ENCODE measurements at places on chromosomes 2 and 18.

GRCh38 chr2:10360850-10361588 is 58.3 kb downstream of the HPCAL1 start:
- no peak for DNase-seq

DNA sequence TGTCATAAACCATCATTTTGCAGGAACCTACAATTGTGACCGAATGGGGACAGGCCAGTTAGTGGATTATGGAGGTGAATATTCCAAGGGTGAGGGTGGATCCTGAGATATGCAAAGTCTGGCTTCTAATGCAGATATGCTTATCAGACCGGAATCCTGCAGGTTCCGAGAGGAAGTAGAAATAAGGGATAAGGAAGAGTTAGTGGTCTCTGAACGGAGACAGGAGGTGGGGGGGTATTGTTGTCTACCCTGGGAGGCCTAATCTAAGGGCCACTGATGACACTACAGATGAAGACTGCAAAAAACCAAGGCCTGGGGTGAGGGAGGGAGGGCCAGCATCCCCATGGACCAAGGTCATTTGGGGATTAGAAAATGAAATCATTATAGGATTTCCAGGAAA is 67.7 kb upstream of the GATA6 start:
- DNase-seq, result no peak

DNA sequence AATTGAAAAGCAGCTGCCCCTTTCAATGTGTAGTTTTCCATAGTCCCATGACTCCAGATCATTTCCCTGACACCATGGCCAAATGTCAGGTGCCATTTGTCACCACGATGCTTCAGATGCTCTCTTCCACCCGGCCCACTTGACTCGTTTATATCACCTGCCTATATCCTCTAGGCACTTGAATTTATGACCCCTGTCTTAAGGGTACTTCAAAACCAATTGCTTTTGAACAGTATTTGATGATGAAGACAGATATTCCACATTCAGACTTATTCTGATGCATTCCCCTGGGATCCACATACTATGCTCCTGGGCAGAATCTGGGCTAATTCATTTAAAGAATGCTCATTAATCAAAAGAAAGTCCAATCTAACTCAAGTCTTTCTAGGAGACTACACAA is 16.9 kb upstream of the RHBDD1 start:
- DNase-seq, result no peak

- DNase-seq, result no peak
Measured at GRCh38 chr18:7269942-7270341, 39.1 kb downstream of the LRRC30 start.

DNA sequence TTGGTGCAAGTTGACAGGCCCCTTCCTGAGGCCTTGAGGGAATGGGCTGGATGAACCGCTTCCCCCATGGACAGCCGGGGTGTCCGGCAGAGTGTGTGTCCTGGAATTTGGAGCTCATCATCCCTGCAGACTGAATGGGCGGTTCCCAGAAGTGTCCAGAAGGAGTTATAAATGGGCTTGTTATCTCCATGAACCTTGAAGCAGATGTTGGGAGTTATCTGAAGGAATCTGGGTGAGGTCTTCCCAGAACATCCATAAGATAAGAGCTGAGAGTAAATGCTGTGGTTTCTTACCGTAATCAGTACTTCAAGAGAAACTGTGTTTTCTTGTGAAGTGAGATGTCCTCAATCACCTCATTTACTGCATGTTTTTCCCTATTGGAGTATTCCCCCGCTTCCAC is 21.1 kb downstream of the PLB1 start:
- DNase-seq, result no peak

- DNase-seq, result no peak
Measured at GRCh38 chr18:12895626-12896025, 11.6 kb upstream of the PTPN2 start.

DNA sequence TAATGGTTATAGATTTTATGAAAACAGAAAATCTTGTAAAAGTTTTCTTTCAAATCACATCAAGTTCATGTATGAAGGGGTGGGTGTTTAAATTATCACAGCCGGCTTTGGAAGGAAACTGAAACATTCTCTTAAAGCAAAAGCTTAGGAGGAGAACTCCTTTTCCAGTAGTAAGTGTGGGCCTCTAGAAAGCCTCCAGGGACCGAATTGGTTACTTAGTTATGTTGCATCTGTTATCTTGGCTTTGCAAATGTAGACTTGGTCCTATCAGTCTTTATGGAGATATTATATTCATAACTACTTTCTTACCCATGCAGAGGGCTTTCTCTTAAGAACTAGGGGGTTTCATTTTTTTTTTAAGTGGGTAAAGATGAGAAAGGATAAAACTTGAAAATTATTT is 7.4 kb downstream of the NAB1 start:
- no peak for DNase-seq

DNA sequence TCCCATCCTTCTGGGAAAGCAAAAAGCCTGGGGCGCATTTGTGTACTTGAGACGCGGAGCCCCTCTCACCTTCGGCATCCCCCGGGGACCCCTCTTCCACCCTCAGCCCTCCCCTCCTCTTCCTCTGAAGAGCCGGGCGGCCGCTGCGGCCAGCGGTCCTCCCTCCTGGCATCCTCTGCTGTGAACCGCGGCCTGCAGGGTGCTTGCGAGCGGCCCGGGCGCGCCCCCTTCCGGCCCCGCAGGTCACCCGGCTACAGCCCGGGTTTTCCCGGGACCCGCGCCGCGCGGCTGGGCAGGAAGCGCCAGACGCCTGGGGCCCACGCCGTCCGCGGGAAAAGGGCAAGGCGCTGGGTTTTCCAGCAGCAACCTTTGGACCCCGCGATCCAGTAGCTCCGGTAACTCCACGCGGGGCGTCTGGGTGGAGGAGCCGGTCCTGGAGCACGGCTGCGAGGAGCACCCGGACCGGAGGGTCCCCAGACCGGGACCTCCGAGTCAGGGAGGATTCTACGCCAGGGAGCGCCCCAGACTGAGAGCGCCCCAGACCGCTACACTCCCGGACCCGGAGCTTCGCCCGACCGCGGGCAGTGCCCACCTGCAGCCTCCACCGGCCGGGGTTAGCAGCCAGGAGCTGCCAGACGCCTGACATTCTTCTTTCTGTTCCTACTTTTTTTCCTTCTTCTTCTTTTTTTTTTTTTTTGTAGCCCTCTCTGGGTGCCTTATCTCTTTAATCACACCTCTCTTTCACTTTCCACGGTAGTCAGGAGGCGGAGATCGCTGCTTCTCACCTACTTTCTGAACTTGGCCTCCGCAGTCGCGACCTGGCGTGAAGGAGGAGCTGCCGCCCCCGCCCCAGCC is at the start of gene IL18R1:
Gene IL18R1 (plus strand): TSS at position 271 of the 855 bp plus-strand sequence. CDS start 6,865 bp downstream, outside the sequence.
- peak; percentile 61 for DNase-seq

Data from activated CD4-positive, alpha-beta T cell treated with anti-CD3 and anti-CD28 coated beads, Interleukin-2, amount 50 U/mL, for 24 hours (primary cell).